ENCODE measurements at places on chromosomes 3 and 15. TPM values are rescaled to one million over a fixed set of nuclear protein-coding genes. Genes with fewer than 3 reads are reported as not detected.
A peak's percentile ranks its signal among the peaks of the same experiment; 100 is the strongest.

DNA sequence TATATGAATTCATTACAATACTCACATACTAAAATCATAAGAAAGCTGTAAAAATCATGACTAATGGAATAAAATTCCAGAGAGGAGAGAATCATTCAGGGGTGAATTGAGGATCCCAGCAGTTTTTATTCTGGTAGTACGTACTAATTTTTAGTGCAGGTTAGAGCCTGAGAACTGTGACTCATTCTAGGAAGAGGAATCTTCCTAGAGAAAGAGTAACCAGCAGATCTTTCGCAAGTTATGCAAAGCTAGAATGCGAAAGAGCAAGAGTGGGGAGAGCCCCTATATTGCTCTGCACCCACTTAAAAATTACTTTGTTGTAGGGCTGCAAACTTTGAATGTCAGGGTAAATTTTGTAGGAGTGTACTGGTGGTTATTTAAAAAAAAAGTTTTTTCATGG lies 303.6 kb upstream of the ARPP21 start:
- no peak for DNase-seq

GRCh38 chr15:63539521-63539920 lies 35.1 kb downstream of the USP3 start:
- DNase-seq = peak; percentile 63

- no peak for DNase-seq
Measured at GRCh38 chr3:109137761-109138160, 1.2 kb downstream of the C3orf85 start.

GRCh38 chr15:37106490-37107001 lies 6.2 kb upstream of the MEIS2 start:
- DNase-seq = peak; percentile 15

DNA sequence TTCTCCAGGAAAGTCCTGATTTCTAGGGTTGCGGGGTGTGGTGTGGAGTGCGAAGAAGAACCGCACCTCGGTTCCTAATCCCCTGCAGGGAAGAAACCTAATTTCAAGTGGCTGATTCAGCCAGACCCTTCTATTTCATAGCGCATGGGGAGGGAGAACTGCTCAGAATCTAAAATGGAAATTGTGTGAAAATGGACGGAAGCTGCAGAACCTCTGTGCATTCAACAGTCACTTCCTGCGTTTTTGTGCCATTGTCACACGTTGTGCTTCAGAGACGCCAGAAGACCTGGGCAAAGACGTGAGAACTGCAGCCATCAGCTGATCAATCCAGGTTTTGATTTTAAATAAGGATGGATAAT lies 1.2 kb downstream of the SIDT1 start:
- no peak for DNase-seq

DNA sequence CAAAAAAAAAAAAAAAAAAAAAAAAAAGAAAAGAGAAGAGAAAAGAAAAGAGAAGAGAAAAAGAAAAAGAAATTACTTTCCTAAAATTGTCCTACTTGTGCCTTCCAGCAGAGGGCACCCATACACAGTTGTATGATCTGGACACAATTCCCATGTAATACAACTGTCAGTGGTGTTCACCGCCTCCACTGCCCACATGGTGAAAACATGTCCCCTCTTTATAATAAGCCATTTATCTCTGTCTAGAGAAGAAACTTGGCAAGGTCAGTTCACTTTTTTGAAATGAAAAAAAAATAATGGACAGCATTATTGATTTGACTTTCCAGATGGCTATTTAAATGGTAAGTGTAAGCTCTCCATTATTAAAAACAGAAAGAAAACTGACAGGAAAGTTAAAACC lies 459.4 kb downstream of the GBE1 start:
- peak; percentile 71 for DNase-seq

- DNase-seq = peak; percentile 67
Measured at GRCh38 chr3:183534249-183534648, 21.3 kb downstream of the KLHL6 start.

- DNase-seq = no peak
Measured at GRCh38 chr3:111617912-111618601, 22.9 kb upstream of the ZBED2 start.

- no peak for DNase-seq
Measured at GRCh38 chr3:167754049-167754448, 18.5 kb downstream of the SERPINI1 start.

- DNase-seq = no peak
Measured at GRCh38 chr3:14434126-14434497, 31.7 kb downstream of the SLC6A6 start.

GRCh38 chr3:76122007-76122406 lies 336.7 kb upstream of the ZNF717 start:
- no peak for DNase-seq

GRCh38 chr3:426072-426471 lies 229.5 kb downstream of the CHL1 start:
- no peak for DNase-seq

DNA sequence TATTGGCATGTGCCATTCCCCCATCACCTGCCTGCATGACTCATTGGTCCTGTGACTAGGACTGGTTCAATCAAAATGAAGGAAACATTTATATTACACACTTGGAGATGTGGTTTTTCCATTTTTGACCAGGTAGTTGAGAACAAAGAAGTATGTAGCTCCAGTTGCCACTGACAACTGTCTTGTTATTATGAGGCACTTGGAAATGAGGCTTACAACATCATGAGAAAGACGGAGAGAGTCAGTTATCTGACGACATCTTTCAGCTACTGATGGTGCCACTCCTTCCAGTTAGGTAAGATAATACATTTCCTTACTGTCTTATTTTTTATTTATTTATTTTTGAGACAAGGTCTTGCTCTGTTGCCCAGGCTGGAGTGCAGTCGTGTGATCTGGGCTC lies 21.8 kb upstream of the PROK2 start:
- no peak for DNase-seq

- no peak for DNase-seq
Measured at GRCh38 chr3:127655641-127656040, 17.1 kb upstream of the ABTB1 start.

GRCh38 chr15:97525809-97526208 lies 434.7 kb upstream of the ARRDC4 start:
- DNase-seq = no peak

GRCh38 chr3:119767936-119768601 lies 13.8 kb upstream of the NR1I2 start:
- DNase-seq = no peak

DNA sequence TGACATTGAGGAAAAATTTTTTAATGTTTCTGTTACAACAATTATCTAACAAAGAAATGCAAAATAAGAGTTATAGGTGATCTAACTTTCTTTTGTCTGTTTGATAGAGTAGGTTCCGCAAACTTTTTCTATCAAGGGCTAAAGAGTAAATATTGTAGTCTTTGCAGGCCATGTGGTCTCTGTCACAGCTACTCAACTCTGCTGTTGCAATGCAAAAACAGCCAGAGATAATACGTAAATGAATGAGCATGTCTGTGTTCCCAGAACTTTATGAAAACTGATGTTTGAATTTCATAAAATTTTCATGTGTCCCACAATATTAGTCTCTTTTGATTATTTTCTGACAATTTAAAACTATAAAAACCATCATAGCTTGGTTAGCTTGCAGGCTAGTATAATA lies 73.3 kb downstream of the SLC24A1 start:
- no peak for DNase-seq

GHSR gene
- not detected for total RNA-seq

HCLS1 gene
- total RNA-seq = 0.13 TPM

ABI3BP gene
- total RNA-seq = 0.58 TPM

GABRB3 gene
- total RNA-seq = 22.2 TPM

GP5 gene
- total RNA-seq = not detected

FRMD5 gene
- 14.3 TPM for total RNA-seq

PIF1 gene
- total RNA-seq = 7.0 TPM

LEKR1 gene
- total RNA-seq = not detected

LRRC3B gene
- not detected for total RNA-seq

PRSS50 gene
- total RNA-seq = not detected
